Naive B cell (primary cell): ENCODE measurements at places on chromosomes 5 and 9.

GRCh38 chr9:108056805-108057386, 567.3 kb upstream of the KLF4 start:
- peaks cover 5% of the 10 kb centered on the region for H3K27me3 ChIP-seq
- H3K4me1 ChIP-seq: no peaks in the 10 kb centered on the region
- DNase-seq: no peak
- no peak overlapping the region for H3K27ac ChIP-seq

DNA sequence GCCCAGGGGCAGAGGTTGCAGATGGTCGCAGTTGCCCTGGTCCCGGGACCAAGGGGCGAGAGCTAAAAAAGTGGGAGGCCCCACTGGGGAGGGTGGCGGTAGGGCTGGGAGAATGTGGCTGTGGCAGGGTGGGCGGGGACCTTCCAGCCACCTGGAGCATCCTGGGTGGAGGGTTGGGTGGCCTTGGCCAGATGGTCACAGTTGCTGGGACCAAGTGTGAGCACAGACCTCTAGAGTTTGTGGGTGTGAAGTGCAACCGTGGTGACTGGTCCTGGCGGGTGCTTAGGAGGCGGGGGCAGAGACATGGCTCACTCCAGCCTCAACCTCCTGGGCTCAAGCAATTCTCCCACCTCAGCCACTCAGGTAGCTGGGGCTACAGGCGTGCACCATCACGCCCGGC, 5.7 kb upstream of the TRAF2 start:
- DNase-seq: no peak
- H3K27ac ChIP-seq: no peak overlapping the region
- H3K27me3 ChIP-seq: no peaks in the 10 kb centered on the region
- peaks cover 15% of the 10 kb centered on the region for H3K4me1 ChIP-seq
- no peaks in the 10 kb centered on the region for H3K36me3 ChIP-seq
- H3K4me3 ChIP-seq: no peak overlapping the region

DNA sequence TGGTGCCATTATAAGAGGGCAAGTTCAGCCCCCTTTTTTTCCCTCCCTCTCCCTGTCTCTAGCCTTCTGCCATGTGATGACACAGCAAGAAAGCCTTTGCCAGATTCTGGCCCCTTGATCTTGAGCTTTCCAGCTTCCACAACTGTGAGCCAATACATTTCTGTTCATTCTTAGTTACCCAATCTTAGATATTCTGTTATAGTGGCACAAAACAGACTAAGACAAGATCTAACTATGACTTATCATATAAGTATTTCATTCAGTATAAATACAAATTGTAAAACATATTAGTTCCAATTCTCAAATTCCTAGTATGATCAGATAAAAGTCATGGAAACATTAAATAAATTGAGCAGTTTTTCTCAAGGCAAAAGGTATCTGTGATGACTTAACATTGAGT, 276.3 kb downstream of the COX7C start:
- H3K4me3 ChIP-seq: no peak overlapping the region
- H3K27ac ChIP-seq: no peak overlapping the region
- H3K4me1 ChIP-seq: no peaks in the 10 kb centered on the region

DNA sequence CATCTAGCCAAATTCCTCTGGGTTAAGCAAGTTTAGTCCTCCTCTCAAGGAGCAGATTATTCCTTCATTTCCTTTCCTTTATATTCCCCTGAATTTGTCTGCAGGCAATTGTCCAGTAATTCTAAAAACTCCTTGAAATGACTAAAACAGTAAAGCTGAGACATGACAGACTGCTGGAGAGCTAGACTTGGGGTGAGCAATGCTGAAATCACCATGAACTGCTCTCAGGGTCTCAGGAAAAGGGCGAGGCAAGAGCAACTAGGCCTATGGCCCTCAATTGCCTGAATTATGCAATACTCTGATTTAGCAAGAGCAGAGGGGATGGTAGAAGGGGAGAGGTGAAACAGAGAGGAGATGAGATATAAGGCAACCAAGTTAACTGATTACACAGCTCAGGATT, 172.9 kb upstream of the NREP start:
- no peaks in the 10 kb centered on the region for H3K27me3 ChIP-seq
- H3K36me3 ChIP-seq: no peaks in the 10 kb centered on the region
- H3K27ac ChIP-seq: no peak overlapping the region
- no peak for DNase-seq
- H3K4me1 ChIP-seq: no peaks in the 10 kb centered on the region

DNA sequence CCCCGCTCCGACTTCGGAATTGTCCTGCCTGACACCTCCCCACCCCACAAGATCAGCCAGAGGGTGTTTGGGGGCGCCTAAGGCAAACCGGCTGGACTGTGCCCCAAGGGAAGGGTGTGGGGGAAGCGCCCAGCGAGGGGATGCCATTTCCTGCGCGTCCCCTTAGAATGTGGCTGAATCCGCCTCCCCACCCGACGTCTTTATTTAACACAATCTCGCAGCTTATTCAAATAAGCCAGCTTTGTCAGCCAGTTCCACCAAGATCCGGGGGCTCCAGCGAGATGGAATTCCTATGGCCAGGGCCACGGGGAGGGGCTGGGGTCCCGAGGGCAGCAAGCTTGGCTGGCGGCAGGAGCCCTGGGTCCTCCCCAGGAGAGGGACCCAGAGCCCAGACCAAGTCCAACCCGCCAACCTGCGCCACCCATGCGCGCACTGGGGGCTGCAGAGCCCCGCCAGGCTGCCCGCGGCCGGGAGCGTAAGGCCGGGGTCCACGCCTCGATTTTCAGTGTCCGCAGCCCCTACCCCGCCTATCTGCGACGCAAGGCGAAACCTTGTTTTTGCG, 7.4 kb downstream of the IRX4 start:
- H3K4me3 ChIP-seq: no peak overlapping the region
- H3K27me3 ChIP-seq: peaks cover 54% of the 10 kb centered on the region
- peaks cover 14% of the 10 kb centered on the region for H3K4me1 ChIP-seq
- no peak overlapping the region for H3K27ac ChIP-seq
- peaks cover 18% of the 10 kb centered on the region for H3K36me3 ChIP-seq
- DNase-seq: no peak

DNA sequence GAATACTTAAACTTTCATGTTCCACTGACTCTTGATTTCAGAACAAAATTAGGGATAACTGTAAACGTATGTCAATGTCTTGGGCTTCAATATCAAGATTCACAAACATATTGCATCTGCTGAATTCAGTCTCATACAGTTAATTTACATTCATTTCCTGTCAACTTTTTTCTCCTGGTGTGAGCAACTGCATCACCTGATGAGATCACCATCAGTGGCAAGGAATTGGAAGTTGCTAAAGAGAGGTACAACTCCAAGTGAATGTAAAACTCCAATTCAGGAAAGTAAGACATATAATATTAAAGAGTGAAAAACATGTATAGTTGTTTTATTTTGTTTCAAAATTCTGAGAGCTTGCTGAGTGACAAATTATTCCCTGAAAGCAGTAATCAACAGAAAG, 1336.2 kb upstream of the C9orf72 start:
- no peak overlapping the region for H3K27ac ChIP-seq
- H3K36me3 ChIP-seq: no peaks in the 10 kb centered on the region
- H3K27me3 ChIP-seq: no peaks in the 10 kb centered on the region
- no peak for DNase-seq

GRCh38 chr5:95843733-95844223, 21.3 kb upstream of the GLRX start:
- H3K36me3 ChIP-seq: no peaks in the 10 kb centered on the region
- H3K27me3 ChIP-seq: no peaks in the 10 kb centered on the region
- peak overlapping the region; percentile 93 for H3K27ac ChIP-seq
- DNase-seq: no peak

GRCh38 chr5:32127711-32128110, 46.4 kb downstream of the GOLPH3 start:
- peaks cover 9% of the 10 kb centered on the region for H3K36me3 ChIP-seq
- no peaks in the 10 kb centered on the region for H3K27me3 ChIP-seq
- peaks cover 7% of the 10 kb centered on the region for H3K4me1 ChIP-seq
- no peak for DNase-seq
- H3K27ac ChIP-seq: no peak overlapping the region

DNA sequence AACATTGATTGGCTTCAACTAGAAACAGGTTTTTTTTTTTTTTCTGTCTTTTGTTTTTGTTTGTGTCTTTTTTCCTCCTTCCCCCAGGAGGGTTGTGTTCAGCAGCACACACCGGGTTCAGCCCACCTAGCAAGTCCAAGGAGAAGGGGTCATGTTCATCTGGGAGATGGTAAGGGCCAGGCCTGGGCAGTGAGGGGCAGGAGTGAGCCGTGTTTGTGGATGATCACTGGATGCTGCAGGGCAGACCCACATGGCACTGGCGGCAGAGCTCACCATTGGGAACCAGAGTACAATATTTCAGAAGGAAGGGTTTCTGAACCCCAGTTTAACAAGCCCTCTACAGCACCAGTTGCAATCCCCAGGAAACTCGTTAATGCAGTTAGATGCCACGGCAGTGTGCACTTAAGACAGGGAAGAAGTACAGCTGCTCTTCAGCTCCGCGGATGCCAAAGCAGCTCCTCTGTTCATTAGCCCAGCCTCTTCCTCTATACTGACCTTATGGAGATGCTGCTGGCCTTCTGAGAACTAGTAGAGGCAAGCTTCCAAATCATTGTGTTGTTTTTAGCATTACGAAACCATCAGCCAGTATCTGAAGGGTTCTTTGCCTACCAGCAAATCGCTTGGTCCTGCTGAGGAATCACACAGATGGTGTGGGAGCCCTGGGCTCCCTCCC, 508.2 kb upstream of the WWC1 start:
- H3K36me3 ChIP-seq: no peaks in the 10 kb centered on the region
- H3K27me3 ChIP-seq: no peaks in the 10 kb centered on the region
- H3K27ac ChIP-seq: no peak overlapping the region
